ENCODE measurements at places on chromosomes 11 and 22.

GRCh38 chr11:60528934-60529333, 13.7 kb downstream of the MS4A13 start:
- DNase-seq = no peak

GRCh38 chr11:3170756-3171650, 5.9 kb upstream of the OSBPL5 start:
- DNase-seq = peak; percentile 64

DNA sequence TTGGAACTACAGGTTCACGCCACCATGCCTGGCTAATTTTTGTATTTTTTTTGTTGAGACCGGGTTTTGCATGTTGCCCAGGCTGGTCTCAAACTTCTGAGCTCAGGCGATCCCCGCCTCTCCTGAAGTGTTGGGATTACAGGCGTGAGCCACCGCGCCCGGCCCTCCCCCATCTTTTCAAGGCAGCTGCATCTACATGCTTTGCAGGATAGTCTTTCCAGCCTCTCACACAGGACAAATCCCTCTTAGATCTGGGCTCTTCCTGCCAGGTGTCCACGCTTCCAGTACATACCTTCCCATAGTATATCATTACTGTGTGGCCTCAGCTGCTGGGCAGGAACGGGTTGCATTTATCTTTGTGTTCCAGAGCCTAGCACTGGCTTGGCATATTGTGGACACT, 49.7 kb downstream of the C11orf96 start:
- no peak for DNase-seq

GRCh38 chr11:70105755-70106571, 27.8 kb downstream of the ANO1 start:
- no peak for DNase-seq

- no peak for DNase-seq
These were observed 198.5 kb upstream of the MTNR1B start for GRCh38 chr11:92770981-92771380.

DNA sequence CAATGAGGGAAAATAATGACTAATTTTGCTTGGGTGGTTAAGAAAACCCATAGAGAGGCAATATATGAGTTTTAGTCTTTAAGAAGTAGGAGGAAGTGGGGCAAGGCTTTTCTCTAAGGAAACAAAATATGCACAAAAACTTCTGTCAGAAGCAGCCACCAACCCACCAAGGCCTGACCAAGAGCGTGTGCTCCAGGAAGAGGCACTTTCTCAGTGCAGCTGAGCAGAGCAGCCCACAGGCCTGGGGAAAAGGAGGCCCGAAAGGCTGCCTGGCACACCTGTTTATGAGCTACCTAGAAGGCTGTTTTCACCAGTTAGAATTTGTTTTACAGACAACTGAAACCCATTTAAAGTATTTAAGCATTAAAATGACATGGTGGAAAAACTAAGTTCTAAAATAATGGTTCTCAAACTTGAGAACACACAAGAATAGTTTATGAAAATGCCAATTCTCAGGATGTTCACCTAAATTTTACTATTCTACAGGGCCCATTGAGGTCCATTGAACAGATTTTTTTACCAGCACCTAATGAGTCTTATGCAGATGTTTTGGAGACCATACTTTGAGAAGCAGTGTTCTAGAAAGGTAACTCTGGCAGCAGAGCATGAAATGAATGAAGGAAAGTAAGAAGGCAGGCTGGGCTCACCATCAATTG, 160.5 kb upstream of the DDI1 start:
- DNase-seq = no peak

DNA sequence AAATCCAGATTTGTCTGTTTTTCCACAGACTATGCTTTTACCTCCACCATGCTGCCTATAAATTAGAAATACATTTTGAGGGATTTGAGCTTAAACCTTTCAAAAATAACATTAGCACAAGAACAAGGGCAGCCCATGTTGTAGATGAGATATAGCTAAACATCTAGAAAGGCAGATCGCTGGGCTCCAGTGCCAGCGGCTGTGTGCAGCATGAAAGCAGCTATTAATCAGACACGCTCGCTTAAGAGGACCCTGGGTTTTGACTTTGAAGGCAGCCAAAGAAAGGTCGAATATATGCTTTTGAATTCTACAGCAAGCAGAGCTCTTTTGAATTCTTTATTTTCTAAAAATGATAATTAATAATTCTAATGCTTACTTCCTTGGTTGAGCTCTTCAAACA, 684.0 kb downstream of the NELL1 start:
- no peak for DNase-seq

DNA sequence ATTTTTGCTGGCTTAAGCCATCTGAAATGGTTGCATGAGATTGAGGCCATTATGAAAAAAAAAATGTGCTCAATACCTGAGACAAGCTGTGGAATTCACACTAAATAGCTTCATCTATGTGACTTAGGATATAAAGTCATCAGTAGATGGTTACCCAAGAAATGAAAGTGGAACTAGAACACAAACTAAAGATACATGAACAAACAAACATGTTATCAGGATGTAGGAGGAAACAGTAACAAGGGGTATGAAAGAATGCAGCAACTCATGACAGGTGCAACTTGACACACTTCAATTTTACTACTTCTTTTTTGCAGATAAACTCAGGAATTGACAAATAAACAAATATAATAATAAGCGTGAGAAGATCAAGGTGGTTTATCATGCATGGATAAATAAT, 155.0 kb downstream of the WT1 start:
- no peak for DNase-seq

DNA sequence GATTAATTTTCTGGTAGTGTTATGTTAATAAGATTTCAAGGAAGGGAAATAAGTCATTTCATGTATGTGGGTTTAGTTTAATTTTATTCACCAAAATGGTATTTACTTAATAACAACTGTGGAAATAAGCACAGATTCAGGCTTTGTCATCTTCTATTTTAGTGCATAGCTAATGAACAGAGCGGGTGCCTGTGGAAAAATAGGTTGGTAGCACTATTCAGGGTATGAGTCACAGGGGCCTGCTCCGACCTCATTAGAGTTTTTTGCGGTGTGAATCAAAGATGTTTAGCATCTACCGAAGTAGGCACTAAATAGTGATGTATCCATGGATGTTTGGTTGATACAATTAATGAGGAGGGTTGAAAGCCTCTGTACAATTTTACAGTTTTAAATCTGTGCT, 78.2 kb downstream of the FAT3 start:
- DNase-seq = no peak

DNA sequence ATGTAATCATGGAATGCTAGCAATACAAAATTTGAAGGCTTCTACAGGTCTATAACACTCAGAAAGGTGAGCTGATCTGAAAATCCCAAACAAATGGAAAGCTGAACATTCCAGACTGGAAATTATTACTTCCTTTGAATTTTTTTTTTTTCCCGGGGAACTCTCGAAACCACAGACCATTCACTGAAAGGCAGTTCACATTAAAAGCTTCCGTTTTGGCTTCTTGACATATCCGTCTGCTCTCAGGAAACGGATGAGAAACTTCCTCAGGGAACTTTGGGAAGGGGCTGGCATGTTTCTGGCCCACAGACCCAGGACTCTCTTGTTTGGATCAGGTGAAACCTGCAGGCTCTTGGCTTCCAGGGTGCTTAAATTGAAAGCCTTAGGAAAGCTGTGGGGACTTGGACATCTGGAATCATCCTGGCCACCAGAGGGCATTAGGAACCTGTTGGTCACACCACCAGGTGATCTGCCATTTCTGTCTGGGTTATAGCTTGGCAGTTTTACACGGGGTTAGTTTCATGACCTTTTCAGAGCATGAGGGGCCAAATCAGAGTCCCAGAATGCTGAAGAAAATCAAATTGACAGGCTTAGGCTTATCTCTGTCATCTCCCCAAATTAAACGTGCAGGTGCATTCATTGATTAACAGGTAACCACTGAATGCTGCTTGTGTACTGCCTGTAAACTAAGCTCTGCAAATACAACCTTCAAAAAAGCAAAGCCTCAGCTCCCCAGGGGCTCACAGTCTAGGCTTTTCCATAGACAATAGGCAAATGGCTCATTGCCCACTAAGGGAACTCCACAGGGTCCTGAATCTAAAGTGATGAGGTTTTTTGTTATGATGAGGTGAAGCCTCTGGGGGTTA, 22.7 kb upstream of the GRAMD1B start:
- DNase-seq = no peak

DNA sequence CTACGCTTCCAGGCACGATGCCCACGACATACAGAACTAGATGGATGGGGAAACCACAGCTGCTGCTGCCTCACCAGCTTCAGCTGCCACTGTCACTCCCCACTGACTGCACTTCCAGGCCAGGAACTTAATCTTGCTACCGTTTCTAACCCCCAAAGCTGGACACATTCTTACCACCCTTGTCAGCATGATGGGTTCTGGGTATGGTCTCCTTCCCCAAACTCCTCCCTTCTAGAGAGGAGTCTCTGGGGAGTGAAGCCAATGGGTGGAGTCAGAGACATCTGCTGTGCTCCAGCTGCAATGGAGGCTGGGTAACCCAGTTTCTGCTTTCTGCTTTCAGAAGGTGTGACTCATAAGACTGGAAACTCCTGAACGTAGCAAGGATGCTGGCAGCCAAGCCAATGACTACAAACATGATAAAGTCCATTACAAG, 87.0 kb upstream of the THY1 start:
- DNase-seq = peak; percentile 51

- no peak for DNase-seq
These were observed 88.1 kb upstream of the ARHGAP32 start for GRCh38 chr11:129280027-129280811.

DNA sequence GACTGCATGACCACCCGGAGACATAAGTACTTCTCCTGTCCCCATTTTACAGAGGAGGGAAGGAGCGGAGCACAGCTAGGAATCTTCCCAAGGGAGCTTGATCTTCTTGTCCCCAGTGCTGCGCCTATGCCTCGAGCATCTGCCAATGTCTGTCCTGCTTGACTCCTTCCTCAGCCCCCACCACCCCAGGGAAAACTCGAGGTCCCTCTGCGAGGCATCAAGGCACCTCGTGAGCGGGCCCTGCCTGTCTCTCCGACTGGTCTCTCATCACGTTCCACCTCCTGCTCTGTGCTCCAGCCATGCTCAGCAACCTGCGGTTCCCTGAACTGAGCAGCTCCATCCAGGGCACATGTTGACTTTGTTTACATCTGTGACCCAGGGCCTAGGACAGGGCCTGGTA, 2.5 kb downstream of the NCF4 start:
- no peak for DNase-seq

GRCh38 chr11:95788921-95789505, 569 bp downstream of the FAM76B start:
- DNase-seq = no peak

DNA sequence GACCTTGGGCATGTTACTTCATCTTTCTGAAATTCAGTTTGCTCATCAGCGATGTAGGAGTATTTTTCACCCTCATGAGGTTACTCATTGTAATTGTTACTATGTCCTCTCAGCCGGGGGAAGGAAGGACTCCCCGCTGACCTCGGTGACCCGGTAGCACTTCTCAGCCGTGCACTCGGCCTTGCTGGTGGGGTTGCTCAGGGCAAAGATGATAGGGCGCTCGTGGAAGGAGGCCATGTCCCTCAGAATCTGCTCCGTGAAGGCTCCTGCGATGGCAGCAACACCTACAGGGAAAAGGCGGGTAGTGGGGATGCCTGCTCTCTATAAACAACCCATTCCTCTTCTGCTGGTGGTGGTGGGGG, 72.2 kb downstream of the CCDC81 start:
- DNase-seq = no peak

DNA sequence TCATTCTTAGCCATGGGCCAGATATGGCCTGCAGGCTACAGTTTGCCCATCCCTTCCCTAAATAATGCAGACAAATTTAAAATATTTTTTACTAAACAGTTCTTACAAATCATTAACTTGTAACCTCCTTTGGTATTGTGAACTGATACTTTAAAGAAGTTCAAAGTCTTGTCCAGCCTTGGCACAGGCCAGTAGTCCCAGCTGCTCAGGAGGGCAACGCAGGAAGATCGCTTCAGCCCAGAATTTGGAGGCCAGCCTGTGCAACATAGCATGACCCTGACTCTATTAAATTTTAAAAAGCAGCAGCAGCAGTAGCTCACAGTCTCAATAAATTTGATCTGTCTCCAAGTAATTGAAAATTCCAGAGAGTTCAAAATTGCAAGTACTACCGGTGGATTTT, 83.7 kb upstream of the ARHGAP32 start:
- no peak for DNase-seq

DNA sequence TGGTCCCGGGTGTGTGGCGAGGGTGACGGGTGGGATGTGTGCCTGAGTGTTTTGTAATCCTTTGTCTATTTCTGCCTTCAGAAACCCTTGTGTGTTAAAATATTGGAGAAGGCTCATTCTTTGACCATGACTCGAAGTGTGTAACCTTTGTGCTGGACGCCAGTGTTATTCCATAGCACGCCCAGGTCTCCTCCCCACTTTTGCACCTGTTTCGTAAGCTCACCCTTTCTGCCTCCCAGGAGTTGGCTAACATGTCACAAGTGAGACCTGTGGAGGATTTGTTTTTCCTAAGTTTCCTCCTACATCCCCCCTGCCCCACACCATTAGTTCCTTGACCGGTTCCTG, 382 bp downstream of the C11orf54 start:
- no peak for DNase-seq

DNA sequence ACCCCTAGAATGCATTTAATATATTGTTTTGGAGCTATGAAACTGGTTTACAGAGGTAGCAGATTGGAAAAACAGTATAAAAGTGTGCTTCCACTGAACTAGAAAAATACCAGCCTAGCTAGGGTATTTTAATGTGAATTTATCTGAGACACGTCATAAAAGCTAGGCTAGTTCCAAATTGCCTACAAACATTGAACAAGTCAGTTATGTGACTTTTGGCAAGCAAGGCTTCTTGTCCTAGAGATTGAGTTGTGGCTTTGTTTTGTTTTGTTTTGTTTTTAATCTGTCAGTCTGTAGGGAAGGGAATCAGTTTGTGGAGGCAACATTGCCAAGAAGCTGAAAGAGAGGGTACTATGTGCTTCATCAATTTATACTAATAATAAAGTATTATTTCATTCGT, 24.2 kb downstream of the RTN3 start:
- no peak for DNase-seq

- no peak for DNase-seq
These were observed 716.5 kb downstream of the NELL1 start for GRCh38 chr11:21385669-21386440.

DNA sequence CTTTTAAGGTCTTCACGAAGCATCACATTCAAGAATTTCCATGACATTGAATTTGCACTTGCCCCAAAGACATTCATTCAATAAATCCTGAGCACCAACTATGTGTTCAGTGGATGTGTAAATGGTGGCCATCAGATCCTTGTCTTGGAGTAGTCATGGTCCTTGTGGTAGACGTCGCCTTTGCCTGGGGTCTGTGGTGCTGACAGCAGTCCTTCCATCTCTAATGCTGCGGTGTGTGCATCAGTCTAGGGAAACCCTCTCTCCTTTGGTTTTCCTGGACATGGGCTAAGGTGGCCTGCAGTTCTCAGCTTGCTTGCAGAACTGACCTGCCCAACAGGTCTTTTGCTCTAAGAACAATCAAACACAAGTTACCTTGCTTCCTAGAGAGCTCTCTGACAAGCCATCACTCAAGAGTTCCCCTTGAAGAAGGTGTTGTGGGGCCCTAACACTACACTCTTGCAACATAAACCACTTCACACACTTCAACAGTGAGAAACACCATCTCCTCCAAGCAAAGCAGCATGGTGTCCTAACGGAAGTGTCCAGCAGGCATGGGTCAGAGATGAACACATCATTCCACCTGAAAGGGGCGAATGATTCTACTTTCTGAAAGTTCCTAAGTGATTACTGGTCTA, 72.1 kb downstream of the BUD13 start:
- DNase-seq = peak; percentile 12

All from tibial artery (tissue), 4 donors.